ENCODE measurements at places on chromosomes 12 and 14. TPM values are rescaled to one million over a fixed set of nuclear protein-coding genes. Genes with fewer than 3 reads are reported as not detected.

DNA sequence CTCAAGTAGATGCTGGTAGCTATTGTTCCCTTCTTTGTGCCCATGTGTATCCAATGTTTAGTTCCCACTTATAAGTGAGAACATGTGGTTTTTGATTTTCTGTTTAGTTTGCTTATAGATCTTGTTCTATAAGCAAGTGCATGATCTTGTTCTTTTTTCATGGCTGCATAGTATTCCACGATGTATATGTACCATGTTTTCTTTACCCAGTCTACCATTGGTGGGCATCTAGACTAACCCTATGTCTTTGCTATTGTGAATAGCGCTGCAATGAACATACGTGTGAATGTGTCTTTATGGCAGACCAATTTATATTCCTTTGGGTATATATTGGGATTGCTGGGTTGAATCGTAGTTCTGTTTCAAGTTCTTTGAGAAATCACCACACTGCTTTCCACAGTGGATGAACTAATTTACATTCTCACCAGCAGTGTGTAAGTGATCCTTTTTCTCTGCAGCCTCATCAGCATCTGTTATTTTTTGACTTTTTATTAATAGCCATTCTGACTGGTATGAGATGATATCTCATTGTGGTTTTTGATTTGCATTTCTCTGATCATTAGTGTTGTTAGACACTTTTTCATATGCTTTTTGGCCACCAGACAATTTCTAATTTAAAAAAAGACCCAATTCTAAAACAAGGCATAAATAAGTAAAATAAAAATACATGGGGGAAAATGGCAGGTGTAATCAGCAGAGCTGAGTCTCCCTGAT, 50.6 kb downstream of the CPM start:
- no peak for DNase-seq

GRCh38 chr12:131671871-131672270, 39.0 kb upstream of the SFSWAP start:
- DNase-seq, result no peak

DNA sequence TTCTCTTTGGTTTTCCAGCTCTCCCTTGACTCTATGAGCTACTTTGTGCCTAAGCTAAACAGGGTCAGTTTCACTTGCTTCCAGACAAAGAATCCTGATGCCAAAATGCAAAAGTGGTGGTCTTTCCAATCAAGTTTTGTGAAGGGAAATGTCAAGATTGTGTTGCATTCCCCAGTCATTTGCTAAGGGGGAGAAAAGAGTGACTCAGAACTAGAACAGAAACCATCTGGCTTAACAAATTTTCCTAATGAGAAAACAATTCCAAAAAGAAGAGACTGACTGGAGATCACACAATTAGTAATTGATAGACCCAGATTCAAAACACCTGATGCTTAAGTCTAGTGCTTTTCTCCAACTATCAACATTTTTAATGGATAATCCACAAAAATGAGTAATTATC, 235.1 kb upstream of the DIO2 start:
- DNase-seq, result no peak

Gene ARHGAP9
- polyA plus RNA-seq, result 8.3 TPM

Gene SCN8A
- 0.25 TPM for polyA plus RNA-seq
